ENCODE measurements at places on chromosomes 4 and X.

DNA sequence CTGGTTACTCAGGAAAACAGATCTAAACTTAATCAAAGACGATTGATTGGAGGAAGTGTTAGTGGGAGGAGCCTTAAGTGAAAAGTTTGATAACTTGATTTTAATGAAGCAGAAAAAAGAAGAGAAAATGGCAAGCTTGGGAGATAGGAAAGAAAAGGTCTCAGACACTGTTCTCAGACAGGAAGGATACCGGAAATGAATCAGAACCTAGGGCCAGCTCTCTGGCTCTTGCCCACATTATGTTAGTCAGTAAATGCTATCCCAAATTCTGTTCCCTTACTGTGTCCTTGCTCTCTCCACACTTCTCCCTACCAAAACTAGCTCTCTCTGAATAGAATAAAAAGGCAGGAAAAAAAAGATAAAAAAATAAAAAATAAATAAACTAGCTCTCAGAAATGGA is 48.6 kb upstream of the TMEM164 start:
- no peak for DNase-seq

GRCh38 chr4:51930557-51930956 is 87.6 kb downstream of the DCUN1D4 start:
- DNase-seq = no peak

- DNase-seq = no peak
Observed at GRCh38 chrX:1134976-1135375, 77.5 kb downstream of the CRLF2 start.

GRCh38 chr4:33054161-33054560 is 2334.0 kb downstream of the PCDH7 start:
- no peak for DNase-seq

GRCh38 chr4:135966936-135967335 is 1565.4 kb downstream of the PCDH18 start:
- no peak for DNase-seq

GRCh38 chr4:88177983-88178625 is 19.7 kb upstream of the ABCG2 start:
- no peak for DNase-seq

Measured in stimulated activated effector memory CD8-positive, alpha-beta T cell treated with anti-CD3 and anti-CD28 coated beads, Interleukin-12 subunit alpha, Interleukin-12 subunit beta, amount 100 ng/mL, for 72 hours (primary cell).